Activated CD4-positive, alpha-beta memory T cell treated with anti-CD3 and anti-CD28 coated beads for 36 hours (primary cell): ENCODE measurements at places on chromosomes 13 and 19. TPM values are rescaled to one million over a fixed set of nuclear protein-coding genes. Genes with fewer than 3 reads are reported as not detected.
A peak's percentile ranks its signal among the peaks of the same experiment; 100 is the strongest.

The FCAR gene
- total RNA-seq: not detected

The KLC3 gene
- total RNA-seq: not detected

The ZNF568 gene
- 6.3 TPM for total RNA-seq

DNA sequence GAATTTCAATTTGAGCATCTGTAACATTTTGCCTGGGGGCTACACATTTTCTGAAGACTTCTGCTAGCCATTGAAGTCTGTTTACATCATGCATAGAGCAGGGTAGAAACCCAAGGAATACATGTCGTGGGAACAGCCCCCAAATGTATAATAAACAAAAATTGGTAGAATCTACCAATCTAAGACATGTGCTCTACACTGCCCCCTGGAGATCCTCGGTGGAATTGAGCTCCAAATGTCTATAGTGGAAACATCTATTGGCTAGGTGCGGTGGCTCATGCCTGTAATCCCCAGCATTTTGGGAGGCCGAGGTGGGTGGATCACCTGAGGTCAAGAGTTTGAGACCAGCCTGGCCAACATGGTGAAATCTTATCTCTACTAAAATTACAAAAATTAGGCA lies 57.3 kb downstream of the MBD3L2B start:
- DNase-seq: peak; percentile 60

GRCh38 chr13:110421696-110422385 lies 114.8 kb downstream of the COL4A2 start:
- DNase-seq: no peak

DNA sequence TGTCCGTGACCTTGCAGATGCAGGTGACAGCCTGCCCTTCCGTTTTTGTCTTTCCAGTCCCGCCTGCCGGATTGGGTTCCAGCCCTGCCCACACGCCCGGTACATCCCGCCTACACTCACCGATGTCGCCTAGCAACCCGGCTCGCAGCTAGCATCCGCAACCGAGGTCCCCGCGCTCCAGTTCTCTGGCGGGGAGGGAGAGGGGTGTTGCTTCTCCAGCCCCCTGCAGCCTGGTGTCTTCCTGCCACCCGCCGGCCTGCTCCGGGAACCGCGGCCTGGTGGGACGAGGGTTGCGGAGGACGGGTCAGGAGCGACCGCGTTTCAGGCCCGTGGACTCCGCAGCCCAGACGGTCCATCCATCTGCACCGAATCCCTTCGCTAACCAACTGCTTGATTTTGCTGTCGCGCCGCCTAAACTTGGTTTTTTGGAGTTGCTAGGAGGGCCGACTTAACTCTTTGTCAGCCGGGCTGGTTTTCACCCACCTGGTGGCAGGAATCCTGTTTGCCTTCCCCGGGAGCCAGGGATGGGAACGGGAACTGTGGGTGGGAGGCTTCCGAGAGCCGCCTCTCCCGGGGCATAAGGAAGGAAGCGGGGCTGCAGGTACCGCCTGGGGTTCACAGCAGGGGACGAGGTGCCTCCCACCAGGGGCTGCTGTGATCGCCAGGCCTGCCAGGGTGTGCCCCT lies 15.4 kb upstream of the MATK start:
- DNase-seq: peak; percentile 79

DNA sequence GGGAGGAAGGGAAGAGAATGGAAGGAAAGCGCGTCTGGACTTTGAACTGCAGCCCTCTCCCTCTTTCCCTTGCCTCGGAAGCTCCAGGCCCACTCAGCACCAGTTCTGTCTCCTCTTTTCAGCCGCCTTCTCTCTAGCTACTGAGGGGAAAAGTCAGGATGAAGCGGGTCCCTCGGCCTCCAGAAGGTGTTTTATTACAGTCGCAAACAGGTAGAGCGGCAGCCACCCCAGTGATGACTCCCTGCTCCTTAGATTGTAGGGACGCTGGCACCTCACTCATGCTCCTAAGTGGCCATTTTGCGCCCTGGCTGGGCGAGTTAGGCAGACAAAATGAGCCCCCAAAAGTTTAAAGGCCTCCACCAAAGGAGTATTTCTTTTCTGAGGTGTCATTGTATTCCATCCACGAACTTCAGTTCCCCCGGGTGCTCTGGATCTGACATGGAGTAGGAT lies 954 bp upstream of the STK24 start:
- no peak for DNase-seq

DNA sequence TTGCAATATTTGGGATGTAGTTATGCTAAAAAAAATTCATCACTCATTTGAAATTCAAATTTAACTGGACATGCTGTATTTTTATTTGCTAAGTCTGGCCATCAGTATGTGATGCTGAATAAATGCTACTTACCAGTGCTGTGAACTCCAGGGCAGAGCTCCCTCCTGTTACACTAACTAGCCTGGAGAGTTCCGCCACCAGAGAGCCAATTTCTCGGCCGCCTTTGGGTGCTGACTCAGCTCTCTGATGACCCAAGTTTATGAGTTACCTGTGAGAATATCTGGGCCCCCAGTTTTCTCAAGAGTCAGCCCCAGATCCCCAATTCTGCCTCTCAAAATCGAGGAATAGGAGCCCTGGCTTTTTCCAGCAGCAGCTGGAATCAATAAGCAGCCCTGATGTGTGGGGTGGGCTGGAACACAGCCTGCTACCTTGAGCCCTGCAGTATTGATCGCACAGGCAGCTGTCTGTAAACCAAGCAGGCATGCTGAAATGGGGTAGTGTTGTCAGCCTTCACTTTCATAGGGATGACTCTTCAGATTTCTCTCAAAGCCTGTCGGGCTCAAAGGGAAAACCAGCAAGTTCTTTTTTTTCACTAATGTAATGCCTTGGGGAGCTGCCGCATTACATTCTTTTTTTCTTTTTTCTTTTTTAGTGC lies 113.7 kb downstream of the DNAJC15 start:
- DNase-seq: no peak

DNA sequence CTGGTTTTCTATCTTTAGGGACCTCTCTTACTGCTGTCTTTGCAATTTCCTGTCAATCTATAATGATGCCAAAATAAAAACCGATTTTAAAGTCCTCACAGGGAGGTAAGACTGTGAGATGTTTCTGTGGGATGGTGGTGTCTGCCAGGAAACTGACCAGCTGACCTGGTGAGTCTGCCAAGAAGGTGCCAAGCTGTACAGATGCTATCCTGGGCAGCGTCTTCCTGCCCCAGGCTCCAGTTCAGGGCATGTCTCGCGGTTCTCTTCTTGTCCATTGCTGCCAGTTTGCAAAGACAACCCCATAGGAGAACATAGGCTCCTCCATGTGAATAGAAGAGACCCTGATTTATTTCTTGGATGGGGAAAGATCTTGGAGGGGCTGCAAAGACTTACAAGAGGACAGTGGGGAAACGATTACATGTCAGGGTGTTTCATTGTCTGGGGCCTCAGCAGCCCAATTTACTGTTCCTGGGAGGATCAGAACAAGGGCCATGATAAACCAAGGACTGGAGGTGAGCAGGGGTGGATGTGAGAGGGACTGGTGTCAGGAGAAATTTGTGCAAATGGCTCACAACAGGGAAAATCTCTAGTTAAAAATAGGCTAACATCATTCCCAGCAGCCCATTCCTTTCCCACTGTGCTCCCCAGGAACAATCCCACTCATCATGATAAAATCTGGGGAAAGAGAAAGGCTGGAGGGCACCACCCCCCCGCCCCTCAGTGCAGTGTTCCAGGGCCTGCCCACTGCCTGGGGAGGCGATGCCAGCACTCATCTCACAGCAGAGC lies 42.7 kb upstream of the VSTM2B start:
- no peak for DNase-seq

DNA sequence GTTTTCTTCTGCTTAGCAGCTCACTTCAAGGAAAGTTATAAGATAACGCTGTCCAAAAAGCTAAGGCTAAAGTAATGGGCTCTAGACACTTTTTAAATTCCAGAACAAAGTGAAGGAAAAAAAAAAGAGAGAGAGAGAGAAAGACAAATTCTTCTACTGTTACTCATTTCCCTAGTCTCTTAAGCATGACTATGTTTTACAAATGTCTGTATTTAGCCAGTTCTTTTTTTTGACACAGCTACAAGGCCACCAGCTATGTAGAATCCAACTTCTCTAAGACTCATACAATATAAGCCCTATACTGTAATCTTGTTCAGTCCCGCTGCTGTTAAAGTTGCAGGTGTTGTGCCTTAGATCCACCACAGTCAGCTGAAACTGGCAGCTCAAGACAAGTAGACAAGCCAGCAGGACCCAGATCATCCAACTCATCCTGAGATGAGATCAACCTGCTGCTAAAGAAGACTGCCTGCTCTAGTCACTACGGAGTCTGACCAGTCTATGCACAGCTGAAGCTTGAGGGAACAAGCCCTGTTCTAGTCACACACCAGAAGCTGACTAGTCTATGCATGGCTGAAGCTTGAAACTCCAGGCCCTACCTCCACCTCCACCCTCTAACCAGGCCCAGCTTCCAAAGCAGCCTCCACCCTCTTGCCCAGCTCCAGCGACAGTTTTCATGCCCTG lies 10.3 kb upstream of the ZNF83 start:
- DNase-seq: no peak

GRCh38 chr19:58400916-58401839 lies 5.7 kb downstream of the RNF225 start:
- peak; percentile 100 for DNase-seq

- DNase-seq: no peak
These were observed 49.3 kb upstream of the TUBGCP3 start for GRCh38 chr13:112637017-112637801.

GRCh38 chr13:68927387-68928026 lies 1180.1 kb upstream of the ATXN8OS start:
- DNase-seq: no peak

DNA sequence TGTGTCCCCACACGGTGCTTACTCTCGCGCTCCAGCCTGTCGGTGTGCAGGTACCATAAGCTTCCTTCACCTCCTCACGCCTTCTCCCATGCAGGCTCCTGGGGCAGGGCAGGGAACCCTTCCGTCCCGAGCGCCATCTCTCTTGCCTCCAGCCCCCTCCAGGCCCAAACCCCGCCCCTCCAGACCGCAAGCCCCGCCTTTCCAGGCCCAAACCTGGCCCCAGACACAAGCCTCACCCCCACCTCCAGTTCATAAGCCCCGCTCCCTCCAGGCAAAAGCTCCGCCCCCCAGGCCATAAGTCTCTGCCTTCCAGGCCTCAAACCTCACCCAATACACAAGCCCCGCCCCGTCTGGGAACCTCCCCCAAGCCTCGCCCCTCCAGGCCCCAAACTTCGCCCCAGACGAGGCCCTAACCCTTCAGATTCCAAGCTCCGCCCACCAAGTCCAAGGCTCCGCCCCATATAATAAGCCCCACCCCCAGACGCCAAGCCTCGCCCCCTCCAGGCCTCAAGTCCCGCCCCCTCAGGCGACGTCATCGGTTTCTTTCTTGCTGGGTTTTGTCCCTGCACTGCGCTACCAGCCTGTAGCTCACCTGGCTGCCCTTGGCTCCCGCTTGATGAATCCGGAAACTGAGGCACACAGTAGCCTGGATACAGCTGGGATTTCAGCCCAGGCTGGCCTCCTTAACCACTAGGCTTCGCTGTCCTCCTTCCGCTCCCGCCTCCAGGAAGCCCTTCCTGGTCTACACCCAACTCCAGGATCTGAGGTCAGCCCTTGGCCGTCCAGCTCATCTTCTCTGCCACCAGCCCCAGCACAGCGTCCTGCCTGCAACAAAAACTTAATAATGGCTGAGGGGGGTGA lies 16.1 kb downstream of the MKNK2 start:
- DNase-seq: peak; percentile 77

GRCh38 chr13:112455476-112456059 lies 79.4 kb downstream of the SPACA7 start:
- no peak for DNase-seq

GRCh38 chr19:32773126-32773525 lies 53.6 kb downstream of the TDRD12 start:
- no peak for DNase-seq

GRCh38 chr19:23832717-23833327 lies 74.1 kb upstream of the ZNF681 start:
- no peak for DNase-seq

DNA sequence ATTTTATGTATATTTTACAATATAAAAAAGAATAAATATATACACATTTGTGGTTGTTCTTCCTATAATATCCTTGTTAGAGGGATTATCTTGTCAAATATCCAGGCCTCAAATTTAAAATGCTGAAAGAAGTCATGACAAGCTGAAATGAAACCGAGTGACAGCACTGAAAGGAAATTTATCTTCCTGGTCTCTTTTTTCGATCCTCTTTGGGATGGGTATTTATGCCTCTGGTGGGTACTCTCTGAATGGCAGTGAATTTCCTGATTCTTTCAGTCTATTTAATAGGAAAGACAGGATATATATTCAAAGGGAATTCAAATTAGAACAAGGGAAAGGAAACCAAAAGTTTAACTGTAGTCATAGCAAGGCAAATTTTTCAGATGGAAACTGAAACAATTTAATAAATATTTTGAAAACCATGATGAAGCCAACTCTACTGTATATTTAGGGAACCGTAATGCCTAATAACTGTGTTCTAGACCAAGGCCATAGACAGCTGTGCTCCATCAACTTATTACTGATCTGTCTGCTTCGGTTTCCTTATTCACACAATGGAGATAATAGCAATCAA lies 97.9 kb downstream of the DLEU7 start:
- DNase-seq: no peak

DNA sequence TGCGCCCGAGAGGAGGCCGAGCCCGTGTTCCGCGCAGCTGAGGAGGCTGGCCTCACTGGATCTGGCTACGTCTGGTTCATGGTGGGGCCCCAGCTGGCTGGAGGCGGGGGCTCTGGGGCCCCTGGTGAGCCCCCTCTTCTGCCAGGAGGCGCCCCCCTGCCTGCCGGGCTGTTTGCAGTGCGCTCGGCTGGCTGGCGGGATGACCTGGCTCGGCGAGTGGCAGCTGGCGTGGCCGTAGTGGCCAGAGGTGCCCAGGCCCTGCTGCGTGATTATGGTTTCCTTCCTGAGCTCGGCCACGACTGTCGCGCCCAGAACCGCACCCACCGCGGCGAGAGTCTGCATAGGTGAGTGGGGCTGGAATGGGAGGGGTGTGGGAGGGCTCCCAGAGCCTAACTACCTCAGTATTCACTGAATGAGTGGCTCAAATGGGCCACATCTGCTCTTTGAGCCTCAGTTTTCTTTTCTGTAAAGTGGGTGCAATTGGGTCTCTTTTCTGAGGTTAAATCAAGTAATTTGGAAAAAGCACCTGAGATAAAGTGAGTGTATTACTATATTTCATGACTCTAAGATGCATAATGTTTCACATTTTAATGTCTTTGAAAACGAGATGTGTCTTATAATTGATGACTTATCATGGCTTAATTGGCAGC lies 11.7 kb downstream of the GRIN2D start:
- DNase-seq: no peak
